ENCODE measurements at places on chromosomes 7 and 10.

- DNase-seq = no peak
These were observed 140.6 kb downstream of the FAM53B start for GRCh38 chr10:124603376-124604213.

DNA sequence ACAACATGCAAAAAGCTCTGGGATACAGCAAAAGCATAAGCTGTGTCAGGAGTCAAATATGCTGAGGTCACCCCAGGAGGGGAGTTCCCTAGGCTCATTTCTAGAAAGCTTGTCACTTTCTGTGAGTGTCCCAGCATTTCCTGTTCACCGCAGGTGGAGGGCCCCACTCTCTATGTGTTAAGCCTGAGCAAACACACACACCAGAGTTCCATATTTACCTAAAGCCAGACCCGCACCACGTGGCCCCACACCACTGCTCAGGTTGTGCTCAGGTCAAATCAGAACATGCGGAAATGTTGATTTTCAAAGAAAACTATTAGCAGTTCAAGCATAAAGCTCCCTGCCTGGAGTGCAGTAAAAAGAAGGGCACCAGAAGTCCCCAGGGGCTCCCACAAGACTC lies 259.6 kb upstream of the PPP2R2D start:
- no peak for DNase-seq

DNA sequence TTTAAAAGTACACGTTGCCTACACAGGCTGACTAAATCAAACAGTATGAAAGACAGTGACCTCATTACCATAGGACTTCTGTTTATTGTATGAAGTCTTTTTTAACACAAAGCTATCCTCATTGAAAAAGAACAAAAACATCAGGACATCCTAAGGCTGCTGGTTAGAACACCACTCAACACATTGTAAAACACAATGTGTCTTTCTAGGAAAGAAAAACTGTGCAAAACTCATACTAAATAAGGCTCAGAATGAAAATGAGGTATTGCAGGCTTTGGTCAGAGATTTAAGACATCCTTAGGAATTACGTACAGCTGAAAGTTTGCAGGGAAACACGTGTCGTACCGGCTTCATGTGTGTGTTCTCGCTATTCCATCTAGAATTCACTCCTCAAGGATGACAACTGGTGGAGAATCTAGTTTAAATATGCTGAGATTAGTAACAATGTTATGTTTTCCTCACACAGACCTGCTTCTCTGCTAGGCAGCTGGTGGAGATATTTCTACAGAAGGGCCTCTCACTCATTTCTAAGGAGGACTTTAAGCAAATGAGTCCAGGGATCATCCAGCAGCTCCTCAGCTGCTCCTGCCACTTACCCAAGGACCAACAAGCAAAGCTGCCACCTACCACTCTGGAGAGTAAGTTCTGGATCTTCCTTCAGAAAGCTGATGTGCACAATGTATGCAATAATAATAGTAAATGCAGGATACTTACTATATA lies 29.3 kb downstream of the SLC39A12 start:
- DNase-seq = no peak

DNA sequence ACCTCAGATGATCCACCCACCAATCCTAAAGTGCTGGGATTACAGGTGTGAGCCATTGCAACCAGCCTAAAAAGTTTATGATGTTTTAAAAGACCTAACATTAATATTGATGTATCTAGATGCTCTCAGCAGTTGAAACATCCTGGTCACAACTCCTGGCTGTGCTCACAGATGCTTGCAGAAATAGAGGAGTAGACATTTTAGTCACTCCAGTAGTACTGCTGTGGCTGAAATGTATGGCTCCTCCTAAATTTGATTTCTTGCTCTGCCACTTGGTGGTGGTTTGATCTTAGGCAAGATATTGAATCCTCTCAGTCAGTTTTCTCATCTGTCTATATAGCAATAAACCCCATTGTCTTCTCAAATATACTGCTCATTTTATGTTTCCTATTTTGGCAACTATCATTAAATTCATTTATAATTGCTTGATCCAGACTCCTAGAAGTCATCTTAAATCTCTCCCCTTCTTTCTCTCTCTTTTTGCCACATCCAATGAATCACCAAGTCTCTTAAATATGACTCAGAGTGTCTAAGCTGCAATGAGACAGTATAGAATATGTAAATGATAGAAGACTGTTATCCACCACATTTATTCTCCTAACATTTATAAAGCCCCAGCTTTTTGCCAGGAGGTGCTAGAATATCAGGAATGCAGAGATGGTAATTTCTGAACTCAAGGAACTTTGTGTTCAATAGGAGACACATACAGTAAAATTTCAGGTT lies 78.1 kb upstream of the NRBF2 start:
- no peak for DNase-seq

GRCh38 chr7:1781369-1781768 lies 111.3 kb downstream of the ELFN1 start:
- DNase-seq = no peak

DNA sequence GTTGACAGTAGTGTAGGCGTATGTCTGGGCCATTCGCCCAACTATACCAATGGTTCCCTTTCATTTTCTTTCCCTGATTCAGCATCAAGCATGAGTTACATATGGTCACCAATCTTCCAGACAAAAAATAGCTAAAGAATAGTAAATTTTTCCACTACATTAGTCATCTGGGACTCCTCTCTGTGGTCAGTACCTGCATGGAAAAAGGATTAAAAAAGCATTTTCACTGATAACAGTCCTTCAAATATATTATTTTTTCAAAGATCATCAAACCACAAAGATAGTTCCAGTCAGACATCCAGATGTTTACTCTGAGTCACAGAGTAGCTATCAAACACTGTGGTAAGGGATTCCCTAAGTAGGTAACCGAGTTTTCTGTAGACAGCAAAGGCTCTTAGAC lies 302.6 kb upstream of the SEMA3D start:
- no peak for DNase-seq

GRCh38 chr7:84591897-84592296 lies 397.3 kb upstream of the SEMA3A start:
- no peak for DNase-seq

- DNase-seq = peak; percentile 20
These were observed 42.1 kb downstream of the CYP26A1 start for GRCh38 chr10:93115661-93116383.

- no peak for DNase-seq
These were observed 204.3 kb downstream of the SFMBT2 start for GRCh38 chr10:7206412-7207100.

DNA sequence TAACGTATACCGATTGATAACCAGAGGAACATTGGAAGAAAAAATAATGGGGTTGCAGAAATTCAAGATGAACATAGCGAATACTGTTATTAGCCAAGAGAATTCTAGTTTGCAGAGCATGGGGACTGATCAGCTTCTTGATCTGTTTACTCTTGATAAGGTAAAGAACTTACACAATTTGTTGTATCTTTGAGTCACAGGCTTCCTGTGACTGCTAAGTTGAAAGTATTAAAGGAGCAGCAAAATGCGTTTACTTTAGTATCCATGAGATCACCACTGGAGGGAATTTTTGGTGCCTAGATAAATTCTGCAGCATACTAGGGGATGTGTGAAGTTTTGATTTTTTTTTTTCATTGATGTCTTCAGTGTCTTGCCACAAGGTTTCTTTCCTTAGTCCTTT lies 103.6 kb downstream of the BTAF1 start:
- DNase-seq = no peak

GRCh38 chr10:91105269-91105668 lies 115.2 kb upstream of the PCGF5 start:
- DNase-seq = no peak

- no peak for DNase-seq
These were observed 3.0 kb downstream of the SMARCD3 start for GRCh38 chr7:151245360-151246101.
